ENCODE measurements at places on chromosomes 4 and X. TPM values are rescaled to one million over a fixed set of nuclear protein-coding genes. Genes with fewer than 3 reads are reported as not detected.

The ELF2 gene
- total RNA-seq: 68.6 TPM

The CLGN gene
- total RNA-seq: not detected

The MAP7D2 gene
- 0.16 TPM for total RNA-seq

The SYTL4 gene
- not detected for total RNA-seq

The LEF1 gene
- 859 TPM for total RNA-seq

The EOLA2 gene
- 39.9 TPM for total RNA-seq

The ADH1A gene
- not detected for total RNA-seq

The GDPD2 gene
- total RNA-seq: not detected

The ARL13A gene
- total RNA-seq: not detected

GRCh38 chr4:77652237-77652897, 46.7 kb downstream of the CXCL13 start:
- DNase-seq: no peak

DNA sequence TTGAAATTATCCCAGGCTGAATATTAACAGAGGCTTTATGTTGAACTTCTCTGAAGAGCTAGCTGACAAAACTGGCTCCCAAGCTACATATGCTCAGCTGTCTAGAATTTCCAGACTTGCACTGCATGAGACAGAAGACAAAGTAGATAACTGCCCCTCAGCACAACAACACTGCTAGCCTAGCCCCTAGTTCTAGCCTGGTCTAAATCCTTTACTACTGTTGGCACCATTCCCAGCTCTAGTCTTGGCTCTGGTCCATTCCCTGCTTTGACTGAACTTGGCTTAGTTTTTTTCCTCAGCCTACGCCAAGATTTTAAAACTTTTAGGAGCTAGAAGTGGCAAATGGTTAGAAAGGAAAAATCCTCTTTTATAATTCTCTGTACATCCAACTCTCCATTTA, 7.6 kb upstream of the OPHN1 start:
- DNase-seq: no peak

GRCh38 chr4:154529728-154530519, 20.3 kb downstream of the PLRG1 start:
- no peak for DNase-seq

GRCh38 chr4:47855350-47855749, 17.5 kb upstream of the CORIN start:
- no peak for DNase-seq

GRCh38 chrX:45517090-45517973, 316.7 kb upstream of the DIPK2B start:
- DNase-seq: no peak

- DNase-seq: no peak
These were observed 60.4 kb downstream of the SLC30A9 start for GRCh38 chr4:42050516-42051249.

DNA sequence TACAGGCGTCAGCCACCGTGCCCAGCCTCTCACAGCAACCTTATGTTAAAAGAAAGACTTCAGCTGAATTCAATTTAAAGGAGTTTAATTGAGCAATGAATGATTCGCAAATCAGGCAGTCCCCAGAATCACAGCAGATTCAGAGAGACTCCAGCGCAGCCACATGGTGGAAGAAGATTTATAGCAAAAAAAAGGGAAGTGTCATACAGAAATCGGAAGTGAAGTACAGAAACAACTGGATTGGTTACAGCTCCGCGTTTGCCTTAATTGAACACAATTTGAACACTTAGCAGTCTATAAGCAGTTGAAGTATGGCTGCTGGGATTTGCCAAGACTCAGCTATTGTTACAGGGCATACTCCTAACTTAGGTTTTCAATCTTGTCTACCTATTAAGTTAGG, 19.8 kb downstream of the CENPVL3 start:
- DNase-seq: no peak

- no peak for DNase-seq
These were observed 48.4 kb downstream of the ARHGAP10 start for GRCh38 chr4:147780137-147780777.

DNA sequence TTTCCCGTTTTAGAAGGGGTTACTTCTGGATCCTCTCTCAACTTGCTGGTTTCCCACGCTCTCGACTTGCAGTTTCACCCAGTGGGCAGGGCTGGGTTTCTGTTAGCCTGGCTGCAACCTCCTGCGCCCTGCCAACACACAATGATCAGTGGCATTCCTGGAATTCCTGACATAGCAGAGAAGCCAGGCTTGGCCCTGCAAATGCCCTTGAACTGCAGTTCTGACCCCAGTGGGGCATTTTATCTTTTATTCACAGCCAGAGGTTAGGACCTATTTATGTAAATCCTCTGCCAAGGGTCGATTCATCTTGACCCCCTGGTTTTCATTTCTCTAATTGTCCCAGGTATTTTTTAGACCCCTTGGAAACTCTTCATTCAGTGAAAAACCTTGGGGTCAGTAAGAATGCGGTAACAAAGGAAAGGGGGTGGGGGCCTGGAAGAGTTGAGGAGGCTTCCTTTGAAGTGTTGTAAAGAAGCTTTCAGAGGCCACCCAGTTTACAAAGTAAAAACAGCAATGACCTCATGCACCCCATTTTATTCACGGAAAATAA, 217.6 kb downstream of the ZNF674 start:
- no peak for DNase-seq

DNA sequence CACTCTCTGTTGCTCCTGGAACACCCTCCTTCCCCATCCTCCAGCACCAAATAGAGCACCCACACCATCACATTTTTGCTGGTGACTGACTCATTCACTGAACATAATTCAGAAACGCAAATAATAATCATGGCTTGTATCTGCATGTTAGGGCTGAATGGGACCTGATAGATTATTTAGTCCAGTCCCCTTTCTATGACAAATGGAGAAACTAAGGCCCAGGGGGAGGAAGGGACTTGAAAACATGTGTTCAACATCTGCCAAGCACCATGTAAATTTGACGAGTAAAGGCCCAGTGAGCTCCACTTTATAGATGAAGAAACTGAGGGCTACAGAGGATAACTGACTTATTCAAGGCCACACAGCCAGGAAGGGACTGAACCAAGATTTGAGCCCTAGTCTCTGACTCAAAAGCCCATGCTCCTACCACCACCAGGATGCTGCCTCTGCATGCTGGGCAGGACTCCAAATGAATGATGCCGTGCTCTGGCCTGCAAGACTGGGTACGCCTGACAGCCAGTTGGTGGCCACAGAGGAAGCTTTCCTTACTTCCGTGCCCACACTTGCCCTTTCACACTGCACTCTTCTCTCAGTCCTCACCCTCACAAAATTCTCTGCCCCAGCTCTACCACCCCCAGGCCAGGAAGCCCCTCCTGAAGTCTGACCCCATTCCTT, 133.3 kb upstream of the PJA1 start:
- no peak for DNase-seq

GRCh38 chrX:140157611-140158010, 192.3 kb upstream of the CXorf66 start:
- DNase-seq: no peak

GRCh38 chr4:183172881-183173280, 73.8 kb downstream of the WWC2 start:
- no peak for DNase-seq

DNA sequence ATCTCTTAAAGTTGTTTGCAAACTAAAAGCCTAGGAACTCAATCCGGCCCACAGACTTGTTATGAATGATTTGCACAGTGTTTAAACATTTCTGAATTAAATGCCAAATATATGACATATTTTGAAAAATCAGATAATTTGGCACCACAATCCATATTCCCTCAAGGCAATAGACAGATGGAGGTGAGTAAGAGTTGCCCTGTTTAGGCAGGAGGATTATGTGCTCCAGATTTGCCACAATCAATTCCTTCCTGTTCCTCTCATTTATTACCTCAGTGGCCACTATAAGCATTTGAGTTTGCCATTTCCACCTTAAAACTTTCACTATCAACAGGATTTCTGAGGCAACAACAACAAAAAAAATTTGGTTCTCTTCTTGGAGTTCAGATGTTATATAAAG, 18.7 kb downstream of the UBA6 start:
- DNase-seq: no peak

- no peak for DNase-seq
These were observed 1141.5 kb downstream of the PCDH18 start for GRCh38 chr4:136390824-136391223.

DNA sequence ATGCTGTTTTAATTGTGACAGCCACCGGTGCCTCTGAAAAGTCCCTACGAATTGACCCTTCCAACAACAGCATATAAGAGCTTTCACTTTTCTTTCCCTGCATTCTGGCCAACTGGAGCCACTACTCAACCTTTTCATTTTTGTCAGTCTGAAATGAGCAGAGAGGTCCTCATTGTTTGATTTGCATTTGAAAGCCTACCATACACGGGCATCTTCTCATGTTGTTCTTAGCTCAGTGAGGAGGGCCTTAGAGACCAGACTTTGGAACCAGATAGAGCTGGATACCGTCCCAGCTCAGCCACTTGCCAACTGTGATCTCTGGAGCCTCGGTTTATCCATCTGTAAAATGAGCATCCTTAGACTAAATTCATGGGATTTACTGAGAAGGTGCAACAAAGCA, 16.9 kb upstream of the TMSB4X start:
- no peak for DNase-seq

DNA sequence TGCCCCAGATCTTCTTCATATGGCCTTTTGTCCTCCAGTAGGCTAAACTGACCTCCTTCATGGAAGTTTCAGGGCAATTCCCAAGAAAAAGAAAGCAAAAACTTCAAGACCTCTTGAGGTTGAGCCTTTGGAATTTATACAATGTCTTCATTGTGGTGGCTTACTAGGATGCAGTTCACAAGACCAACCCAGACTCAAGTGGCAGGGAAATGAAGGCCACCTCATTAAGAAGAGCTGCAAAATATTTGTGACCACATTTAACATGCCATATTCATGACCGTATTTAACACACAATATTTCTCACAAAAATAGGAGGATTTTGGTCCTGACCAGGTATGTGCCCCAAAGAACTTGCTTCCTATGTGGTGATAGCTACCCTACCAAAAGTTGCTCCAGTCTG, 605.5 kb upstream of the PITX2 start:
- no peak for DNase-seq

- DNase-seq: no peak
These were observed 318.5 kb downstream of the EVC2 start for GRCh38 chr4:5389756-5390310.

DNA sequence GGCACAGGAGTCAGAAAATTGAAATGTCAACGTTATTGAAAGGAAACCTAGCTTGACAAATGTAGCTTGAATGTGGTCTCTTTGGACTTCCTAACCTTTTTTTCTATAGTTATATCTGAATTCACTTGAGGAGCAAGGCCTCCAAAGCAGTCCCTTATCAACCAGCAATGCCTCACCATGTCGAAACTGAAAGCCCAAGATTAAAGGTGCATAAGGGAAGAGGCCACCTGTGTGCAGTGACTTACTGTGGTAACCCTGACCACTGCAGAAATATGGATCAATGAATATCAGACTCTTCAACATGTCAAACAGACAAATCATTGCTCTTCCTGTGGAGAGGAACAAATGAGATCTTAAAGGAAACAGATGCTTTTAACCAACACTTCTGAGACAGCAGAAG, 95.0 kb upstream of the GIMD1 start:
- DNase-seq: no peak
